Peyer's patch (tissue), 4 donors: ENCODE measurements at places on chromosomes 11 and 22.

DNA sequence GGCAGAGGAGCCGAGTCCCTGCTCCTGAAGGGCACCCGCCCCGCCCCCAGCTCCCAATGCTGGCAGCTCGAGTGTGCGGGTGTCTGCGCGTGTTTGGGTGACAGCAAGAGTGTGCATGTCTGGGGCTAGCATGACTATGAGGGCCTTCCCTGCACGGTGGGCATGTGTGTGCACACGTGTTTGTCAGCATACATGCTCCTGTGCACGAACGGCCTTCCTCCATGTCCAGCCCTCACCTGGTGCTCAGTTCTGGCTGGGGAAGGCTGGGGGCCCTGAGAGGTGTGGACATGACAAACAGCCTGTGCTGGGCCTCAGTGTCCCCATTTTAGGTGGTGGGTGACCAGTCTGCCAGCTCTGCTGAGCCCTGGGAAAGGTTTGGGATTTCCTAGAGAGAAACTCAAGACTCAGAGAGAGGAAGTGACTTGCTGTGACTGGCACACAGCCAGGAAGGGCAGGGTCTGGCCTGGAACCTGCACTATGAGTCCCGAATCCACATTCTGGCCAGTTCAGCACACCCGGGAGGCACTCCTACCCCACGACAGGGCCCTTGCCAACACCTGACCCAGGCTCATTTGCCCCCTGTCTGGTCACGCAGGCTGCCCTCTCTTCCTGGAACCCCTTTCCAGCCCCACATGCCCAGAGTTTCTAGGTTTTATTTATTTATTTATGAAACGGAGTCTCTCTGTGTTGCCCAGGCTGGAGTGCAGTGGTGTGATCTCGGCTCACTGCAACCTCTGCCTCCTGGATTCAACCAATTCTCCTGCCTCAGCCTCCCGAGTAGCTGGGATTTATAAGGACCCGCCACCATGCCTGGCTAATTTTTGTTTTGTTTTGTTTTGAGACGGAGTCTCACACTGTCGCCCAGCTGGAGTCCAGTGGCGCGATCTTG is 3.3 kb upstream of the SHISA8 start:
- no peak overlapping the region for H3K4me3 ChIP-seq
- H3K27ac ChIP-seq, result no peak overlapping the region
- H3K36me3 ChIP-seq, result no peaks in the 10 kb centered on the region
- DNase-seq, result peak; percentile 65

GRCh38 chr22:35434061-35434710 is 34.2 kb downstream of the MCM5 start:
- H3K36me3 ChIP-seq, result no peaks in the 10 kb centered on the region
- H3K4me1 ChIP-seq, result no peaks in the 10 kb centered on the region
- H3K27me3 ChIP-seq, result no peaks in the 10 kb centered on the region
- no peak overlapping the region for H3K4me3 ChIP-seq
- no peak for DNase-seq

DNA sequence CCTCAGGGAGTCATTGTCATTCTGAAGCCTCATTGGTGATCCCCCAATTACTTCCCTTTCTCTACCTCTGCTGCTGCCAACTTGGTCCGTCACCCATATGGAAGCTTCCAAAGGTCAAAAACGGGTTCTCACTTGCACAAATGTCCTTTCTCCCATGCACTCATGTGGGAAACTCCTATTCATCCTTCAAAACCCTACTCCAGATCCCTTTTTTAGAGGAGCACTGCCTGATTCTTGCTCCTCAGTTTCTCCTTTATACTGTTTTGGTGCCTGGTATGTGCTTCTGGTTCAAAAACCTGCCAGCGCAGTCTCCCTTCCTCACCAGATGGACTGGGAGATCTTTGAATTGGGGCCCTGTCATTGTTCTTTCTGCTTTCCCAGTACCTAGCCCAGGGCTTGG is 41.9 kb downstream of the MYO18B start:
- no peak overlapping the region for H3K4me3 ChIP-seq
- H3K4me1 ChIP-seq, result no peaks in the 10 kb centered on the region
- no peak overlapping the region for H3K27ac ChIP-seq
- no peaks in the 10 kb centered on the region for H3K27me3 ChIP-seq
- H3K36me3 ChIP-seq, result no peaks in the 10 kb centered on the region

- no peak for DNase-seq
- no peaks in the 10 kb centered on the region for H3K4me1 ChIP-seq
- no peaks in the 10 kb centered on the region for H3K27me3 ChIP-seq
Measured at GRCh38 chr11:95499516-95500135, 268.6 kb upstream of the SESN3 start.

DNA sequence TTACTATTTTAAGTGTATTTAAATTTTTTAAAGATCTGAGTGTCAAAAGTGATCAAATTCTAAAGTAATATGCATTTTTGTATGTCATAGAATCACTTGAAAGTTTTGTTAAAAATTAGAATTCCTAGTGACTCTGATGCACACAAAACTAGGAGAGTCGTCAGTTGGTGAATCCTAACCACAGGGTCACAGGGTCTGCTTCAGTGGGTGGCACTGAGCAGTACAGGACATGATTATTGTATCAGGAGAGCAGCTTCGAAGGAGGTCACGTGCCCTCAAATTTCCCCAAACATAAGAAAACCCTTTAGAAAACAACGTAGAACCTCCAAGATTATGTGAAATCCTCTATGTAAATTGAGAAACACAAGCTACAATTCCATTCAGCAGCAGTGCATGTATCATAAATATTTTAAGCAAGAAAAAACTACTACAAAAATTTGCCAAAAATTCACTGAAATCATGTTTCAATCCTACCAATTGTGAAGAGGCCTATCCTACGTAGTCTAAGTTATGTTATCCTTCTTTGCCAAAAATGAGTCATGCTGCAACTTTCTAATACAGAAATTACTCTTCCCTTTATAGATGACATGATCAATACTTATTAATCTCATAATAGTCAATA is 323.6 kb downstream of the AASDHPPT start:
- no peaks in the 10 kb centered on the region for H3K27me3 ChIP-seq
- no peaks in the 10 kb centered on the region for H3K4me1 ChIP-seq
- H3K4me3 ChIP-seq, result no peak overlapping the region
- DNase-seq, result no peak
- H3K27ac ChIP-seq, result no peak overlapping the region

- no peaks in the 10 kb centered on the region for H3K4me1 ChIP-seq
- H3K4me3 ChIP-seq, result no peak overlapping the region
- H3K36me3 ChIP-seq, result no peaks in the 10 kb centered on the region
- H3K27me3 ChIP-seq, result no peaks in the 10 kb centered on the region
Measured at GRCh38 chr11:21289686-21290085, 620.3 kb downstream of the NELL1 start.

GRCh38 chr11:35418282-35419183 is 825 bp downstream of the SLC1A2 start:
- H3K4me1 ChIP-seq, result peaks cover 10% of the 10 kb centered on the region
- peaks cover 28% of the 10 kb centered on the region for H3K27me3 ChIP-seq
- H3K36me3 ChIP-seq, result no peaks in the 10 kb centered on the region
- no peak for DNase-seq

DNA sequence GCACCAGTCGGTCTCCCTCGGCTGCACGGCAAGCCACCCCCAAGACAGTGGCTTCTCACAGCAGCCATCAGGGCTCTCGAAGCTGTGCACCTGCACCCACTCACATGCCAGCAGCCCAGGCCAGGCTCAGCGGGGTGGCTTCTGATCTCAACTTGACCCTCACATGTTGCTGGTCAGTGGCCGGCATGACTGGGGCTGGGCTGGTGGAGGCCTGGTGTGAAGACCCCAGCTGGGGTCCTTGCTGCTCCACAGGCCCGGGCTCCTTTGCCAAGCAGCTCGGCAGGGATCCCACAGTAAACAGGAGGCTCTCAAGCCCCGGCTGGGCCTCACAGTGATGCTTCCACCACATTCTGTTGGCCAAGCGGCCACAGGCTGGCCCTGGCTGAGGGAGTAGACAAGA is 128.2 kb downstream of the BRD1 start:
- H3K27me3 ChIP-seq, result no peaks in the 10 kb centered on the region
- H3K27ac ChIP-seq, result no peak overlapping the region
- H3K4me1 ChIP-seq, result no peaks in the 10 kb centered on the region

GRCh38 chr11:86517557-86517956 is 142.9 kb downstream of the CCDC81 start:
- no peak overlapping the region for H3K4me3 ChIP-seq
- no peak overlapping the region for H3K27ac ChIP-seq
- H3K27me3 ChIP-seq, result no peaks in the 10 kb centered on the region
- H3K4me1 ChIP-seq, result no peaks in the 10 kb centered on the region

DNA sequence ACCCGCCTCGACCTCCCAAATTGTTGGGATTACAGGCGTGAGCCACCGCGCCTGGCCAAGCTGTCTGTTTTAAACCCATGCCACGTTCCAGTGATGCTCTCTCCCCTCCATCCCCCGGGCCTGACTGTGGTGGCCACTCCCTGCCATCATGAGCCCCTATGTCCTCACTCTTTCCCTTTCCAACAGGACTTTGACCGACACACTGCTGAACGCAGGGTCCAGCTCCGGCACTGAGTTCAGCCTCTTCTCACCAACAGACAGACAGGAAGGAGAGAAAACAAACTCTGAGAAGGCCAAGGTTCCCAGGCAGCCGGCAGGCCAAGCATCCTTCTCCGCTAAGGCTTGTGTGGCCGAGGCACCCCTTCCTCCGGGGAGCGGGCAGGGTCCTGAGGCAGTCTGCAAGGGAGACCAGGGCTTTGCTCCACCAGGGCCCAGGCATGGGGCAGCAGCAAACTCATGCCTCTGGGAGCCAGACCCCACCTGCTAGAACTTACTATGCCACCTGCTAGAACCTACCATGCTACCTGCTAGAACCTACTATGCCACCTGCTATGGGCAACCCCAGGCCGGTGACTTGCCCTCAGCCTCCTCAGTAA is 152.7 kb downstream of the CRYBB2 start:
- DNase-seq, result no peak
- H3K4me3 ChIP-seq, result no peak overlapping the region
- H3K36me3 ChIP-seq, result no peaks in the 10 kb centered on the region
- H3K27ac ChIP-seq, result no peak overlapping the region
- H3K27me3 ChIP-seq, result no peaks in the 10 kb centered on the region

GRCh38 chr22:37198258-37199102 is 10.4 kb upstream of the C1QTNF6 start:
- peak; percentile 96 for DNase-seq
- H3K4me3 ChIP-seq, result peak overlapping the region; percentile 69
- H3K4me1 ChIP-seq, result peaks cover 38% of the 10 kb centered on the region
- no peaks in the 10 kb centered on the region for H3K36me3 ChIP-seq
- no peaks in the 10 kb centered on the region for H3K27me3 ChIP-seq
- peak overlapping the region; percentile 91 for H3K27ac ChIP-seq

DNA sequence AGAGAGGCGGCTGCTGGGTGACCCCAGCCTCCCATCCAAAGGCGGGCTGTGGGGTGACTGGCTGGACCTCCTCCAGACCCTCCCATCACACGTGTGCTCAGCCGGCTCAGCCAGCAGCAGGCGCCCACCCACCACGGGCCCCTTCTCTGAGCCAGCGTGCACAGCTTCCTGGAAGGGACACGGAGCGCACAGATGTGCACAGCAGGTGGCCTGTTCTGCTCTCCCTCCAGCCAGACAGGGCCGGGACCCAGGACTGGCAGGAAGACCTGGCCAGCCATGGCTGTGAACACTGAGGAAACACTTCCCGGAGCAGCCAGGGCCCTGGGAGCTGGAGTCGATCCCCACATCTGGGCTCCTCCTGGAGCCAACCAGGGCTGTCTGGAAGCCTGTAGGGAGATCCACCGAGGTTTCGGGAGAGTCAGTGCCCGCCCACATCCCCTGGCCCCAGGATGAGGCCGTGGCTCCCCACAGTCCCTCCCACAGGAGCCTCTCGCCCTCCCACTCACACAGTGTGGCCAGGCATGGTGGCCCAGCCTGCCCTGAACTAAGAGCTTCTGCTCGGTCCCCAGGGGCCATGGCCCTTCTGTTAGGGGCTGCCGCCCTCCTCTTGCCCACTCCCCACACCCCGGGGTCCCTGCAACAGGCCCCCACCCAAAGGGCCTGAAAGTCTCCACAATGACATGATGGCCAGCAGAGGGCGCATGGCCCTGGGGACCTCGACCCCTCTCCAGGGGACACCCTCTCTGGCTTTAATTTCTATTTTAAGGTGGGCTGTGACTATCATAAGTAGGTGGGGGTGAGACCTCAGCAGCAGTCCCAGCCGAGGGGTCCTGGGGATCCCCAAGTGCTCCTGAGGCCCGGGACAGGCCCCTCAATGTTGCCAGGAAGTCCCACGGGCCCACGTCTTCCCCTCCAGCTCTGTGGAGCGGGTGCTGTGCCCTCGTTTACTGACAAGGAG is 90.6 kb upstream of the FGF3 start:
- no peaks in the 10 kb centered on the region for H3K27me3 ChIP-seq
- DNase-seq, result peak; percentile 23
- H3K4me3 ChIP-seq, result no peak overlapping the region
- no peaks in the 10 kb centered on the region for H3K4me1 ChIP-seq
- H3K36me3 ChIP-seq, result no peaks in the 10 kb centered on the region
- no peak overlapping the region for H3K27ac ChIP-seq

DNA sequence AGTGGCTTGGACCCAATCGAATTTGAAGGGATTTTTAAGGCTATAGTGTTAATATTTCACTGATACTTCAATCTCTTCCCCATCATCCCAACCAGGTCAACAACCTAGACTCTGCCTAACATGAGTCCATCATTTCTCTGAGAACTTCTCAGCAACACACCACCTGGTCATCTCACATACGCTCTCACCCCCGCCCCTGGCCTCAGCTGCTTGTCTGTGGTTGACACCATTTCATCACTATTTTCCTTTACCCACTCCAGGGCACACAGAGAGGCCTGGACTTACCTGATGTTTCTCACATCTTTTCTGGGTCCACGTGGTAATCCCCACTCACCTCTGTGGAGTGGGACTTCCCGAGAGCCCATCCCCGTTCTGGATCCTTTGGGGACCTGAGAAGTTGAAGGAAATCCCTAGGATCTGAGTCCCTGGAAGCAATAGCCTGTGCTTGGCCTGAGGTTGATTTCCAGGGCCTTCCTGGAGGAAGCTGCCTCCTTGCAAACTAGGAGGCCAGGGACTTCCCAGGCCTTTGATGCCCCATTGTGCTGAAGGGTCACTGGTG is 3.2 kb downstream of the P2RX3 start:
- H3K27me3 ChIP-seq, result no peaks in the 10 kb centered on the region
- H3K36me3 ChIP-seq, result no peaks in the 10 kb centered on the region
- peak; percentile 5 for DNase-seq
- H3K27ac ChIP-seq, result no peak overlapping the region

GRCh38 chr11:1475841-1476240 is 10.7 kb downstream of the MOB2 start:
- peaks cover 85% of the 10 kb centered on the region for H3K36me3 ChIP-seq
- H3K27me3 ChIP-seq, result no peaks in the 10 kb centered on the region
- DNase-seq, result no peak
- H3K4me3 ChIP-seq, result no peak overlapping the region
- no peak overlapping the region for H3K27ac ChIP-seq

- no peak for DNase-seq
- H3K4me3 ChIP-seq, result no peak overlapping the region
- no peaks in the 10 kb centered on the region for H3K27me3 ChIP-seq
- no peak overlapping the region for H3K27ac ChIP-seq
Measured at GRCh38 chr11:96524475-96524874, 134.7 kb downstream of the JRKL start.

DNA sequence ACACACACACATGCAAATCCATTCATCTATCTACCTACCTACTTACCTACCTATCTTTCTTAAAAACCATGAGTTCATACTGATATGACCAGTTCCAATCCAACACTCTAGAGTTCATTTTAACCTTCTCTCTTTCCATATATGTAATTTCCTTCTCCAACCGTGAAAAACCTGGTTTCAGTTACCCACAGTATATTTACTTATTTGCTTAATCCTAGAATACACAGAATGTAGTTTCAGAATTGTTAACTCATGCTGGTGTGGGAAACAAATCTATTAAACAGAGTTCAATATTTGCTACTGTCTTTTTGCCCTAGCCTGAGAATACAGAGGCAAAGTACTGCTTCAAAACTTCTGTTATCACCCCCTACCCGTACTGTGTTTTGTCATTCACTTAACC is 101.3 kb downstream of the RRM1 start:
- no peaks in the 10 kb centered on the region for H3K27me3 ChIP-seq
- no peaks in the 10 kb centered on the region for H3K36me3 ChIP-seq
- H3K27ac ChIP-seq, result no peak overlapping the region
- H3K4me1 ChIP-seq, result no peaks in the 10 kb centered on the region
